ENCODE measurements at places on chromosomes 11 and 22.

DNA sequence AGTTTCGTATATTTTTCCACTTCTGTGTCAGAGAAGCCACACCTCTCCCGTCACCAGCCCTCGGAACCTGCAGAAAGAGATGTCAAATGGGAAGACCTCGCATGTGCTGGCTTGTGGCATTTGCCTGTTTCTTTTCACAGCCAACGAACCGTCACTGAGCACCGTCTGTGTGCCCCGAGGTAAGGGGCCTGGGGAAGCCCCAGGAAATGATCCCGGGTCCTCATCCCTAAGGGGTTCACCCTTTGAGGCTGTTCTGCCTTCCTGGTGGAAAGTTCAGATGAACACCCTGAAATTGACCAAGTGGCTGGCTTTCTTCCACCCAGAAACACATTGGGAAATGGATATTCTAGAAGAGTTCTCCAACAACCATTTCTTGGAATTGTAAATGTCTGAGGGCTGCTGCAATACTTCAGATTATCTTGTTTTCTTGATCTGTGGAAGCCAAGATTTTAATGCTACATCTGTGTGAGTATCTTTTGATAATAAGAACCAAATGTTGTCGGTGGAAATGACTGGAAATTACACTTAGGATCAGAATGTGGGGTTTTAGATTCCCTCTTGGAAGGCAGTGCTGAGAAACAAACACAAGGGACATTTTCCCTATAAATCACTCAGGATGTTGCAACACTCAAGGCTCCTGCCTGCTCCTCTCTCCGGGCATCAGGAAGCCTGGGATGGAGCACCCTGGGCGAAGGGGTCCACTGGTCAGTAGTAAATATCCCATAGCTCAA, 37.6 kb downstream of the RIBC2 start:
- no peak for DNase-seq

DNA sequence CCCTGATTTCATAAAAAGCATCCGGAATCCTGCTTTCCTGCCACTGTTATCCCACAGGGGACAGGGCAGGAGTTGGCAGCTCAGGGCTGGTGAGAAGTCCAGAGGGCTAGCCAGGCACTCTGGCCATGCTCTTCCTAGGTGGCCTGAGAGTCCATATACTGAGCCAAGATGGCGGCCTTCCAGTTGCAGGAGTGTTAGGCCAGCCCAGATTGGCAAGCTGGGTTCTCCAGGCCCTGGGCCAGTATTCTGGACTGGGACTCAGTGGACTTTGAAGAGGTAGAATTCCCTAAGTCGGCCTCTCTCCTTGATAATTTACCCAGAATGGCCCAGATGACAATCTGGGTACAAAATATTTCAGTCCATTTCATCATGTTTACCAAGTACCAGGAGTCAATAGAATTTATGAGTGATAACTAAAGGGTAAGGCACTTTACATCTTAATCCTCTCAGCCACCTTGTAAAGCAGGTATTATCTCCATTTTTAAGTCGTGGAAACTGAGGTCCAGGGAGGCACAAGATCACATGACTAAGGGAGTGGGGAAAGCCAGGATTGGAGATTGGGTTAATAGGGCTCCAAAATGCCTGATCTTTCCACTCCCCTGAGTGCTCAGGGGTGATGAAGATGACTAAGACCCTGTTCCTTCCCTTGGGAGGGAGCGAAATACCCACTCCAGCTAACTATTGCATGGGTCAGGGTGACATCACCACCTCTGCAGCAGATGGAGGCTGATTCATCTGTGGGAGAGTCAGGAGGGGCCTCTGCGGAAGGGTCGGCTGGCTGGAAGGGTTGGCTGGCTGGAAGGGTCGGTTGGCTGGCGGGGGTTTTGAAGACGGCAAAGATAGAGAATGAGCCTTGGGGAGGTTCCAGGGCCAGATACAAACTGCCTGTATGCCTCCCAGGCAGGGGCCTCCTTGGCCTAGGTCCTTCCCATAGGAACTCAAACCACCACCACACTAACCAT, 1.2 kb upstream of the MICALL1 start:
- no peak for DNase-seq

DNA sequence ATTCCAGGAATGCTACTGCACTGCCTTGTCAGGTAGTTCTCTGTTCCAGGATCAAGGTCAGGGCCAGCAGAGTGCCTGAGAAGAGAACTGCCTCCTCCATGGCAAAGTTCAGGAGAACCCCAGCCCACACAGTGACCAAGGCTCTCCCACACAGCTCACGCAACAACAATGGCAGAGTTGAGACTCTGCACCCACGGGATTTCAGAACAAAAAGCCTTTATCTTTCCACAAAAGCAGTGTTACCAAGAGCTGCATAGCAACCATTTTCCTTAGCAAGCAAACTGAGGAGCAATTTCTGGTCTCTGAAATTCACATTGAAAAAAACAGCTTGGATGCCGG, 11.1 kb downstream of the PLAAT3 start:
- peak; percentile 26 for DNase-seq

GRCh38 chr11:839875-840617, 2.3 kb downstream of the POLR2L start:
- DNase-seq = no peak

GRCh38 chr22:30574997-30575671, 669 bp upstream of the GAL3ST1 start:
- DNase-seq = no peak

GRCh38 chr11:67349928-67350465, 3.3 kb downstream of the POLD4 start:
- DNase-seq = no peak

- no peak for DNase-seq
Measured at GRCh38 chr22:46730568-46731245, 7.3 kb downstream of the CERK start.

GRCh38 chr11:124834526-124835180, 30.6 kb upstream of the ROBO3 start:
- no peak for DNase-seq

GRCh38 chr11:91761406-91762025, 463.1 kb upstream of the FAT3 start:
- DNase-seq = no peak

DNA sequence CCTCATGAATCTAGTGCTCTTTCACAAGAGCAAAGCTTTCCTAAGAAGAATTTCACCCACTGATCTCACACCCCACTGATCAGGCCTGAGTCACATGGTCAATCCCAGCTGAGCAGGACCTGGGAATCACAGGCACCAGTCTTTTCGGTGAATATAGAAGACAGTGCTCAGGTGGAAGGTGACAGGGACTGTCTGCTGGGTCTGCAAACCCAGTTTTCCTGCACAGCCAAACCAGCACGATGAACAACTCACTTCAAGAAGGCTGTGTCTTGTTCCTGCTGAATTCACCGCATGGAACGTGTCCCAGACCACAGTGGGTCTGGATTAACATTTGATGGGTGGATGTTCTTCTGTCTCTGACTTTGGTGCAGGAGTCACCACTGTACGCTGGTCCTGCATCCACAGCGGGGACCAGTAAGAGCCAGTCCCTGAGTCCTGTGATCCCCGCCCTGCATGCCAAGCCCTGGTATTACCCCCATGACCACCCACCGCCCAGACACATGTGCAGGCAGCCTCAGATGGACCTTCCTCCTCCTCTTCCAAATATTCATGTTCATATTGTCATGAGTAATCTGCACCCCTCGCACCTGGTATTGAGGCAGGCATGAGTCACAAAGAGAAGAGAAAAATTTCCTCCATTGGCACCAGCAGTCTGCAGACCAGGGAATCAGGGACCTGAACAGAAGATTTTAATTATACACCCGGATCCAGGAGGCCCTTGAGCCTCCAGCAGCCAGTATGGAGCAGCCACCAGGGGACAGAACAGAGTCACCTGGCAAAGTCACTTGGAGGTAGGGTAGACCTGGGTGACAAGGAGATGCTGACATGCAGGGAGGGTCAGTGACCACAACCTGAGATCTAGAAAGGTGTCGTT, 8.6 kb upstream of the IGLL5 start:
- DNase-seq = no peak

DNA sequence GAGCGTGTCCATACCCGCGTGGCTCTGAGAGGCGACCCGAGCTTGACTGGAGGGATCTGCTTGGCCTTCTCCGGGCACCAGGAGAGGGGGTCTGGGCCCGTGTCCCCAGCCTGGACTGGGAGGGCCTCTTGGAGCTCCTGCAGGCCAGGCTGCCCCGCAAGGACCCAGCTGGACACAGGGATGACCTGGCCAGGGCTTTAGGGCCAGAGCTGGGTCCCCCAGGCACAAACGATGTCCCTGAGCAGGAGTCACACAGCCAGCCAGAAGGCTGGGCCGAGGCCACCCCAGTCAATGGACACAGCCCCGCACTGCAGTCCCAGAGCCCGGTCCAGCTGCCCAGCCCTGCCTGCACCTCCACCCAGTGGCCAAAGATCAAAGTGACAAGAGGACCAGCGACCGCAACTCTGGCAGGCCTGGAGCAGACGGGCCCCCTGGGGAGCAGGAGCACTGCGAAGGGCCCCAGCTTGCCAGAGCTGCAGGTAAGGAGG, 38.2 kb downstream of the TRIOBP start:
- no peak for DNase-seq

- no peak for DNase-seq
Measured at GRCh38 chr11:19474211-19474610, 233.5 kb upstream of the E2F8 start.

DNA sequence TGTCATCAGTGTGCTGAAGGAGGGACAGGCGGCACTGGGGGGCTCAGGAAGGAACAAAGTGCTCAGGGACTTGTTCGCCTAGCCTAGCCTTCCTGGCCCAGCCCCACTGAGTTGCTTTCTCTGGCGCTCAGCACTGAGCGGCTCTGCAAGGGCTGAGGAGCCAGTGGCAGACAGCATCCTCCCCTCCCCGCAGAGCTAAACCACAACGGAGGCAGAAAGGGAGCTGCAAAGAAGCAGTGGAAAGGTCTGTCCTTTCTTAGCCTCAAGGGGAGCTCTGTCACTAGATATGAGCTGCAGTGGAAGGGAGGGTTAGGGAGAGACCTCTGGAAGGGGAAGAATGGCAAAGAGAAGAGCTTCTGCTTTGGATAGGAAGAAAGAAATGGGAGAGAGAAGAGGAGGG, 89.7 kb upstream of the PHOX2A start:
- no peak for DNase-seq

GRCh38 chr11:36097219-36097650, 153.4 kb downstream of the LDLRAD3 start:
- DNase-seq = no peak

DNA sequence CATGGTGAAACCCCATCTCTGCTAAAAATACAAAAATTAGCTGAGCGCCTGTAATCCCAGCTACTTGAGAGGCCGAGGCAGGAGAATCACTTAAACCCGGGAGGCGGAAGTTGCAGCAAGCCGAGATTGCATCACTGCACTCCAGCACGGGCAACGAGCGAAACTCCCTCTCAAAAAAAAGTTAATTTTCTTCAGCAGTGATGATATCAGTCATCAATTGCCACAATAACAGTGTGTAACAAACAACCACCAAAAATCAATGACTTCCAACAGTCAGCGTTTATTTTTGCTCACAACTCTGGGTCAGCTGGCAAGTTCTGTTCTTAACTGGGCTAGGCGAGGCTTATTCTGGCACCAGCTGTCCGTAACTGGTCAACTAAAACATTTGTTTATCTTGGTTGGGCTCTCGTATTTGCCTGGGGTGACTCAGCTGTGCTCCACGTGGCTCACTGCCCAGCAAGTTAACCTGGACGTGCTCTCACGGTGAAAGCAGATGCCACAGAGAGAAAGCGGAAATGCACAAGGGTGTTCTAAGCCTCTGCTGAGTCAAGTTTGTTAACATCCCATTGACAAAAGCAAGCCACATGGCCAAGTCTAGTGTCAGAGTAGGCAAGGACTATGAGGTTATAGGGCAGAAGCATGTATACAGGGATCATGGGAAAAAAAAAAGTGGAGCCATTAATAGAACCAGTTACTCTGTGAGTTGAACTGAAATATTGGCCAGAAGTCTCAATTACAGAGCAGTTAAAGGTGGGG, 52.1 kb downstream of the LHFPL7 start:
- DNase-seq = no peak

GRCh38 chr11:9138133-9138453, 46.7 kb upstream of the SCUBE2 start:
- no peak for DNase-seq

- DNase-seq = no peak
Measured at GRCh38 chr11:7551571-7551970, 37.8 kb downstream of the PPFIBP2 start.

- DNase-seq = no peak
Measured at GRCh38 chr22:30881361-30882183, 87.0 kb downstream of the MORC2 start.

- no peak for DNase-seq
Measured at GRCh38 chr22:44995105-44995514, 14.7 kb downstream of the PHF21B start.

GRCh38 chr11:126337474-126338241, 17.8 kb upstream of the ST3GAL4 start:
- peak; percentile 58 for DNase-seq

DNA sequence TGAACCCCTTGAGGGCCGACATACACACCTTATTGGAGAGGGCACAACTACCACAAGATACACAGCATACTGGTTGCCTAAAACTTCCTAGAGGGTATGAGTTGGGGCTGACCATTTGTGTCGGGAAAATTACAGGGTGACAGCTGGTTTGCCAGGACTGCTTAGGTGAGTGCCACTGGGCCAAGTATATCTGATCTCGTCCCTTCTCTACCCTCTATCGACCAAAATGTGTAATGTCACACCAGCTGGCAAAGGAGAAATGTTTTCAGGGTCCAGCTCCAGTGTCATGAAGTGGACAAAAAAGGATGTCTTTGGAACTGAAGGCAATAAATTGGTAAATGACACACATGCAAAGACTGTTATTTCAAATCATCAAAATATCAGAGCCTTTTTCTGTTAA, 126.1 kb downstream of the PGR start:
- no peak for DNase-seq

DNA sequence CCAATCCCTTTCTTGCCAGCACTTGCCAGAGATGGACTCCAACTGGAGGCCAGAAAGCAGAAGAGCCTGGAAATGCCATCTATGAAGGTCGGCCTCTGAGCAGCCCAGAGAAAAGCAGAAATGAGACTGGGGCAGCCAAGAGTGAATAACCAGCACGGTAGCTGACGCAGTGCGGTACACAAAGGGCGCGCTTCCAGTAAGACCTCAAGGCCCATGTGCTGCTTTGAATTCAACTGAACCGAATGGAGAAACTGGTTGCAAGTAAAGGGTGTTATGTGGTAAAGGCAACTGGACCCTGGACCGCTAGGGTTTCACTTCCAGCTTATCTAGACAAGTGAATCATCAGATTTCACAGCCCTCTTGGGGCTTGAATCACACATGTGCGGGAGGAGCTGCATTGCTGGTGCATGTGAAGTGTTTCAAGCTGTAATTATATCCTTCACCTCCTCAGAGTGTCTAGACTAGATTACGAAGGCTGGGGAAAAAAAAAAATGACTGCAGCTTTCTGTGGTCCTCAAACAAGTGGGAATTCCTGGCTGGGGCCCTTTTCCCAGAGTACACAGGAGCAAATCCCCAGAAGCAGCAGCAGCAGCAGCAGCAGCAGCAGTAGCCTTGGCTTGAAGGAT, 128.9 kb downstream of the CCDC34 start:
- DNase-seq = no peak

DNA sequence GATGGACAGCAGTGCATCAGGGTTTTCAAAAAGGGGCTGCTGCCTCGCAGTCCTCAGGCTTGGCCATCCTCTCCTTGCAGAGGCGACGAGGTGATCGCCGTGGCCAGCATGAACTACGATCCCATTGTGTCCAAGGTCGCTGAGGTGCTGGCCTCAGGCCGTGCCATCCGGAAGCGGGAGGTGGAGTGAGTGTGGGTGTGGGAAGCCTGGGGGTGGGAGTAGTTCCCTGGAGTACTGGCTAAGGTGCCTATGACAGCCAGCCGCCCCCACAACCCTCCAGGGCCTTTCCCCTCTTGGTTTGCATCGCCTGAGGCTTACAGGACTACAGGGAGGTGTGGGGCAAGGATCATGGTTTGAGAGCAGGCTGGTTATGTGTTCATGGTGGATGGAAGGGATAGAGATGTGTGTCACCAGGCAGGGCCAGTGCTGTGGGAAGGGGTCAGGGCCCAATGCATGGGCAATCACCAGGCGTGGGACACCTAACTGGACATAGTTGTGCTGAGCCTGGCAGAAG, 2.1 kb upstream of the LZTR1 start:
- no peak for DNase-seq
